CD4-positive, alpha-beta T cell (primary cell): ENCODE measurements at places on chromosomes 2 and 18. TPM values are rescaled to one million over a fixed set of nuclear protein-coding genes. Genes with fewer than 3 reads are reported as not detected.

RPRM gene
- total RNA-seq = not detected

MAP2 gene
- 0.16 TPM for total RNA-seq

PPIL3 gene
- 29.8 TPM for total RNA-seq

EHD3 gene
- 1.7 TPM for total RNA-seq

IL1F10 gene
- total RNA-seq = not detected

TRIP12 gene
- total RNA-seq = 178 TPM

ABCG5 gene
- not detected for total RNA-seq

PRKCE gene
- 24.9 TPM for total RNA-seq

FAP gene
- total RNA-seq = not detected

FSIP2 gene
- 0.96 TPM for total RNA-seq

CHRNG gene
- total RNA-seq = not detected

FOXD4L1 gene
- not detected for total RNA-seq

RAB17 gene
- not detected for total RNA-seq

RBM43 gene
- 15.0 TPM for total RNA-seq

TUBA3E gene
- total RNA-seq = not detected

TCF23 gene
- not detected for total RNA-seq

SRSF7 gene
- 550 TPM for total RNA-seq

OTOS gene
- total RNA-seq = not detected

INPP1 gene
- 2.7 TPM for total RNA-seq

FER1L5 gene
- total RNA-seq = not detected

SGPP2 gene
- 1.7 TPM for total RNA-seq

SCN9A gene
- 0.14 TPM for total RNA-seq

OR6B2 gene
- not detected for total RNA-seq

RGPD6 gene
- 96.2 TPM for total RNA-seq

SP140 gene
- total RNA-seq = 51.2 TPM

ICA1L gene
- 1.6 TPM for total RNA-seq

DGUOK gene
- total RNA-seq = 30.5 TPM

NAT8 gene
- total RNA-seq = not detected

ITPRIPL1 gene
- total RNA-seq = 5.1 TPM

SERPINB5 gene
- total RNA-seq = not detected

APLF gene
- 4.1 TPM for total RNA-seq

PROM2 gene
- total RNA-seq = 0.60 TPM

RGPD8 gene
- 65.9 TPM for total RNA-seq

RESP18 gene
- not detected for total RNA-seq

RGPD4 gene
- 0.53 TPM for total RNA-seq

NPPC gene
- total RNA-seq = 0.34 TPM
